ENCODE measurements at places on chromosomes 4 and X.

- DNase-seq, result peak; percentile 75
Observed at GRCh38 chr4:158033416-158034120, 139.3 kb downstream of the GASK1B start.

DNA sequence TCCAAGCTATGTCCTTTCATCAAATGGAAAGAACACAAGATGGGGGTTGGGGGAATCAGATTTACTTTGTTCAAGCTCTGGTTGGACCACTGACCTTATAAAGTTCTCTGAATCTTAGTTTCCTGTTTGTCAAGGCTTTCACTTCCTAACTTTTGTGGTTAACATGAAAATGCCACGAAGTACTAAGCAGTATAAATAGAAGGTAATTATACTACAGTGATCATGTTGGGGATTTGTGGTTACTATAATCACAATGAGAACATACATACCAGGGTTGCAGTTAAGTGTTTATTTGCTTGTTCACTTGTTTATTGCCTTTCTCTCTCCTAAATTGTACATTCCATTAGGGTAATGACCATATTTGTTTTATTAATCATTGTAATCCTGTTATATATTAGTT, 53.2 kb downstream of the SPRY1 start:
- DNase-seq, result peak; percentile 39

DNA sequence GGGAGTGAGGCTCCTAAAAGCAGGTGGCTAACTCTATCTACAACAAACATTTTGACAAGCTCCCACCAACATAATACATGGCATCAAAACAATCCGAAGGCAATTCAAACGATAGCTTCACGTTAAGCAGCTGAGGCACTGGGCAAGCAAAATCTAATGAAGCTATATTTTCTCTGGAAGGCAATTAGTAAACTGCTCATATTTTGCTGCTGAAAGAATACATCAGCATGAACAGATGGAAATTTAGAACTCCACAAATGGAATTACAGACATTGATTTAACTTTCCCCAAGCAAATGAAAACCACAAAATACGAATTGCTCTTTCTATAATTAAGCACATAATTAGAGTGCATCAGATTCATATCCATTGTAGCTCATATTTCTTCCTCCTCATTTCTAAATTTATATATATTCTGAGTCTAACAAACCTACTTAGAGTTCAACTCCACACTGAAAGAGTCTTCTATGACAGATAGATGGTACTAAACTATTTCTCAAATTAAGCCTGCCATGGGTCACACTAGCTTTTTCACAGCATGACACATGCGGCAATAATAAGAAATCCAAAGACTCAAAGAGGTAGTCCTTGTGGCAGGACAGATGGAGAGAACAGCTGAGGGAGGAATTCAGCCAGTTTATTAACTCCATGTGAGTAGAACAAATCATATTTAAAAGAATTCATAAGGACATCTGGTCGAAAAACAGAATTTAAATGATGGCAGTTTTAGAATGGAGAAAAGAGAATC, 305.4 kb downstream of the MAPK10 start:
- no peak for DNase-seq

DNA sequence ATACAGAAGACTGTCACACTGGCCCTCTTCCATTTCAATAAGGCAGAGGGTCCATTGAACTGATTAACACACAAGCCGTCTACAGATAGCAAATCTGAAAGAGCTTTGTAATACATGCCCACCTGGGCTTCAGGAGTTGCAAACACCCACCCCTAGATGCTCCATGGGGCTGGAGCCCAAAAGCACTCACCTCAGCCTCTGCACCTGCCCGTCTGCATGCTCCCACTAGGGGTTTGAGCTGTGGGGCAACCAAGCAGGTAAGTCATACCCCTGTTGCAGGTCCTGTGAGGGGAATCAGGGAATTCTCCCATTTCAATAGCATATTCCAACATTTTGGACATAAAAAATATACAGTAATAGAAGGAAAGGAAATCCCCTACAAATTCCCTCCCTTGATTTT, 243.0 kb upstream of the KCNIP4 start:
- DNase-seq, result no peak

GRCh38 chrX:124548571-124548970, 202.2 kb downstream of the SH2D1A start:
- no peak for DNase-seq

DNA sequence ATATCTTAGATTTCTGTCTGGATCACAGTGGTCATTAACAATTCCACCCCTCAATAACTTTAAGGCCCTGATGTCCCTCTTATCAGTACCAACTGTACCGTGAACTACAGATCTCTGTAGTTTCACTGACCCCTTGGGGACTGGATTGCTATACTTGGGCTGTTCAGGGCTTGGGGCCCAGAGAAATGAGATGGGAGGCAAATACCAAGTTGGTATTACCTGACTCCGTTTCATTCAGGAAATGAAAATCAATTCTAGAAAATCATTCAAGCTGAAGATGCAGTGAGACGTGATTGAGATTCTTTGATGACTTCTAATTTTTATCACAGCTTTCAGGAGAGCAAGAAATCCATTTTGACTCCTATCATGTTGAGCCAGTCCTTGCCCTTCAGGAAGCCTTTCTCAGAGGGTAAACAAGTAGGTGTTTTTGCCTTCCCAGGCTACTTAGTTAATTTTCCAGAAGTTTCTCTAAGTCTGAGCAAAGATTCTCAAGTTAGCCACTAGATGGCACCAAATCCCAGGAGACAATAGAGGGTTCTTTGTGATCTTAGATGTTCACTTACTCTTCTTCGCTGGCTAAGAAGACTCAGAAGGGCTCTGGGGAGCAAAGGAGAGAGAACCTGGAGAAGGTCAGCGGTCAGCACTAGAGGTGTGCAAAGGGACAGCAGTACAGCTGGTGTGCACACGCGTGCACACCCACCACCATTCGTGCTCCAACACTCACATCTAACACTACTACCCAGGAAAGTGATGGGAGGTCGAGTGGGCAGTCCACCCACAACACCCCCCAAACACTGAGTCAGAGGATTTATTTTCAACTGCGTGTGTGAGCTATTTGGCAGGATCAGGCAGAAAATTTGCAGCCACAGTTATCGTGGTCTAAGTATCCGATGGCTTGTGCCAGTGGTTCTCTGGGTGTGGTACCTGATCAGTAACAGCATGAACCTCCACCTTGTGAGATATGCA, 7.4 kb downstream of the HNRNPH2 start:
- peak; percentile 85 for DNase-seq

DNA sequence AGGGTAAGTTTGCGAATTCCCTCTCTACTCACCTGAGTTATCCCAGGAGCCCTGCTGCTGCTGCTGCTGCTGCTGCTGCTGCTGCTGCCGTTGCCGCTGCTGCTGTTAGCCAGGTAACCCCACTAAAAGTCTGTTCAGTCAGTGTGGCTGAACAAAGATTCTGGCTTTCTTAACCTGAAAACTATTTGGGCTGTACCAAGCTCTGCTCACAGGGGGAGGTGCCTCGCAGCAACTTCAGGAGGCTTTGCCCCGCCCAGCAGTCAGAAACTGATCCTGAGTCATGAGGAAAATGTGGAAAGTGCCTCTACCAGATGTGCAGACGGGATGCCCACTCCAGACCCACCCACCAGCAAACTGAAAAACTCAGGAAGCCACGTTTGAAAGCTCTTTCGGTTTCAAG, at the start of gene CAPN6:
Gene CAPN6, minus strand, starts transcription at position 145 of the 400 bp plus-strand sequence. CDS start 6,547 bp downstream, outside the sequence.
- no peak for DNase-seq

DNA sequence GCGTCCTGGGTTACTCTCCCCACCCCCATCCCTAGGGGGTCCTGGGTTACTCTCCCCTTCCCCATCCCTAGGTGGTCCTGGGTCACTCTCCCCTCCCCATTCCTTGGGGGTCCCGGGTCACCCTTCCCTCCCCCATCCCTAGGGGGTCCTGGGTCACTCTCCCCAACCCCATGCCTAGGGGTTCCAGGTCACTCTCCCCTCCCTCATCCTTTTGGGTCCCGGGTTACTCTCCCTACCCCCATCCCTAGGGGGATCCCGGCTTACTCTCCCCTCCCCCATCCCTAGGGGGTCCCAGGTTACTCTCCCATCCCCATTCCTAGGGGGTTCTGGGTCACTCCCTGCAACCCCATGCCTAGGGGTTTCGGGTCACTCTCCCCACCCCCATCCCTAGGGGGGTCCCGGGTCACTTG, 1.5 kb downstream of the ASMTL start:
- DNase-seq, result no peak

GRCh38 chr4:155616117-155616516, 50.5 kb upstream of the GUCY1A1 start:
- peak; percentile 24 for DNase-seq

DNA sequence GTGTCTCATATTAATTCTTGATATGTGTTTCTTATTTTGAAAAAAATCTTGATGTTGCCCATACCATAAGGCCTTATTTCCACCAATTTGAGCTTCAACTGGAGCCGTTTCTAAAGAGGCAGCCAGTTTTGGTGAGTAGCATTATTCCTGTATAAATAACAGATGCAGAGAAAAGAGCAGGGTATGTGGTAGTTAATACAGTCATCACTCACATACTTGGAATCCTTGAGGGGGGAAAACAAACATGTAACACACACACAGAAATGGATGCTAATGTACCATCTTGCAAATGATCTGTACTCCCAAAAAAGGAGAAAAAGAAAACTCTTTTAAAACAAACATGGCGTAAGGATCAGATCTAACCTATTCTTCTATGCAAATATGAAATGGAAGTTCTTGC, 389.7 kb downstream of the GPM6A start:
- DNase-seq, result peak; percentile 73

DNA sequence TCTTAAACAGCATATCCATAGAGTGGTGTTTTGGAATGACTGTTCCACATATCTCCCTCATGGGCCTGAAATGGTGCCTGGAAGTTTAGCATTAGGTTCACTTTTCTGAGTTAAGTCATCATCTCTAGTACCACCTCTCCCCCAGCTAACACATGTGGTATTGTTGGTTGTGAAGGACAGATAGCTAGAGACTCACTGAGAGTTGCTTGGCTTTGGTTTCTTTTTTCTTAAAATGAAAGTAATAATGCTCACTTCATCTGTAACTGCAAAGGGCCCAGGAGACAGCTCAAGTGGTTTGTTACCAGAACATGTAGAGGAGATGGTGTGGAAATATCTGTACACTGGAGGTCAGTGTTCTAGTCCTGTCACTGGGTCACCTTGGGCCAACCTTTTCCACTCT, 90.9 kb downstream of the EFNB1 start:
- DNase-seq, result no peak

GRCh38 chr4:38310446-38311043, 350.3 kb downstream of the PTTG2 start:
- no peak for DNase-seq

GRCh38 chr4:81549984-81550383, 78.3 kb upstream of the RASGEF1B start:
- no peak for DNase-seq

DNA sequence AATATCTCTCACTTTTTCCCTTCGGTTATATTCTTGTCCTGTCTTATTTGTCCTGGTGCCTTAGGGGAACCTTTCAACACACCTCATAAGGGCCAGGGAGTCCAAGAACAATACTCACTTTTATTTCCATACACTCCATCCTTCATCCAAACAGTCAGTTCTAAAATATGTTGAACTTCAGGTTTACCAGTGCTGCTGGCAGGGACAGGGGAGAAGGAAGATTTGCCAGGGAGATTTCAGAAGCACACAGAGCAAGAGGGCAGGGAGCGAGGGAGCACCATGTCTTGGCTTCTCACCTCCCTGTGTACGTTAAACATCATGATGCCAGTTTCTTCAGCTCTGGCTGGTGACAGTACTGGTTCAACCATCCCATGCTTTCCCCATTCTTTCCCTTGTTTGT, 631.1 kb upstream of the FAT1 start:
- DNase-seq, result no peak

DNA sequence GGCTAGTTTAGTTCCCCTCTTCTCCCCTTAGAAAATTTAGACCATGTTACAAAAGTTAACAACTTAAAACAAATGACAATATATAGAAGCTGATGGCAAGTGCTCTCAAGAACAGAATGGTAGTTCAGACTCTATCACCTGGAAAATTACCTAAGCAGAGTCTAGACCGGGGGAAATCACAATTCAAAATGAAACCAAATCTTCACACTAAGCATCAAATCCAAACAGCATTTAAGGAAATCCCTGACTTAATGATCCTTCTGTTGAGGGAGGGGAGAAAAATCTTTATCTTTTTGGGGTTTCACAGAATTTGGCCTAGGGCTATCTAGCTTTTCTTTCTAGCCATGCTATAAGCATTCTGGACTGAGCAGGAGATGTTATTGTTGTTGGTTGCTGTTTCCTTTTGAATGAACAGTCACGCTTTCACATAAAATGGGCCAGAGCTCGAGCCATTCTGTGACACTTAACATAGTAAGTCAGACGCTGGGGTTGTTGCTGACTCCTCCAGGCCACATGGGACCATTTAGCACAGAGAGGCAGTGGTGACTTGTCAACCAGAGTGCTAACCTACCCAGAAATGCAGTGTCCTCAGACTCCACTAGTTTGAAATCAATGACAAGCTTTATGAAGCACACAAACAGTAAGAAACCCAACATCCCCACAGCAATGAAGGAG, 16.0 kb upstream of the LSM6 start:
- no peak for DNase-seq

GRCh38 chr4:87547016-87547708, 18.0 kb upstream of the SPARCL1 start:
- DNase-seq, result no peak

GRCh38 chr4:11042760-11043159, 358.2 kb upstream of the CLNK start:
- no peak for DNase-seq
